M059J (cell line): ENCODE measurements at places on chromosomes 13 and 19. TPM values are rescaled to one million over a fixed set of nuclear protein-coding genes. Genes with fewer than 3 reads are reported as not detected.

GRCh38 chr19:17688853-17689595 is 870 bp upstream of the UNC13A start:
- no peak for DNase-seq

GRCh38 chr13:58318495-58319167 is 687.1 kb downstream of the PCDH17 start:
- DNase-seq = no peak

DNA sequence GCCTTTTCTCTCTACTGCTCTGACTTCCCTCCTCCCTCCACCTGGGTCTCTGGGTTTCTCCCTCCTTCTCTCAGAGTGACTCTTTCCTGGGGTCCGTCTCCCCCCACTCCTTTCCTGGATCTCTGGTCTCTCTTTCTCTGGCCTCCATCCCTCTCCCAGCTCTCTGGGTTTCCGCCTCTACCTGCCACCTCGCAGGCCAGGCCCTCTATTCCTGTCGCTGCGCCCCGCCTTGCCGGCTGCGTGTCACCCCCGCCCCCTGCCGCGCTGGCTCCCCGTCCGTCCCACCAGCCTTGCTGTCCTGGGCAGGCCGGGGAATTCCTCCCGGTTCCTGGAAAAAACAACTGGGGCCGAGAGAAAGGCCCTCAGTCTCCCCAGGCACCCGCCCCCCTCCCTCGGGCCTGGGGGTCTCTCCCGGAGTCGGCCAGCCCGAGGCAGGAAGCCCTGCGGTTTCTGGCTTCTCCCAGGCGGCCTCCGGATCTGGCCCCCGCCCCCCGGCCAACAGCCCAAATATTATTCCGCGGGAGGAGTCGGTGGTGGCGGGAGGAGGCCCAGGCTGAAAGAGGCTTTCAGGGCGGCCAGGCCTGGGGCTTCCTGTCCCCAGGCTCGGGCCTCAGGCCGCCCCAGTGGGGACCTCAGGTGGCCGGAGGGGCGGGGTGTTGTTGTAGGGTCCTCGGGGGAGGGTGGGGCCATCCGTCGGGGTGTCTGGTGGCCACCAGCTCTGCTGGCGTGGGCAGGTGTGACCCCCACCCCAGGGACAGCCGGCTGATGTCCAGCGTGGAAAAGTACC is 9.3 kb downstream of the IRF2BP1 start:
- DNase-seq = no peak

GRCh38 chr13:20217168-20217567 is 15.0 kb downstream of the GJB6 start:
- no peak for DNase-seq

DNA sequence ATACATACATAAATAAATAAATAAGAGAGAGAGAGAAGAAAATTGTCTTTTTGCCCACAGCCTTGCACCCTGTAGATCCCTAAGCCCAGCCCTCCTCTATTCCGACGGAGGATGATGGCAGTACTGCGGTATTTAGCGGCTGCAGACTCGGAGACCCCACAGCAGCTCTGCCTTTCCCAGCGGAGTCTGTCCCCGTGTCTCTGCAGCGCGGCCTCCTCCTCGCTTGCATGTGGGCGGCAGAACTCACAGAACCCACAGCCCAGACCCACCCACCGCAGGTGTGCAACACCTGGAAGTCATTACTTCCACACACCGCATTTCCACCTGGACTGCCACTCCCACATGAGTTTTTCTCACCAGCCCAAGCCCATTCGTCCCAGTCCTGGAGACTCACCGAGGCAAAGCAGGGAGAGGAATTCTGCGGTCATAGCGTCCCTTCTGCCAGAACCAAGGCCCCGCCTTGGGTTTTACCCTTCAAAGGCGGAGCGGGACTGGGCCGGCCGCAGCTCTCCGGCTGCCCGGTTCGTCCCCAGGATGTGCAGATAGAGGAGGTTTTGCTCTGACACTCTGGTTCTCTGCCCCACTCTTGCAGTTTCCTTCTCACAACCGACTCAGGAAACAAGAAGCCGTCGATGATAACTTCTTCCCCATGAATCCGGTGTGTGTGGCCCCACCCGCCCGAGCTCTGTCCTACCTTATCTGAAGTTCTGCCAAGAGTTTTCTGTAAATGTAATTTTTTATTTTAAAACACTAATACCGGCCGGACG is at the start of gene VSTM1:
TSS of gene VSTM1 (minus strand) at position 548 of the 767 bp plus-strand sequence. CDS start at position 428, 120 bp downstream.
- no peak for DNase-seq

DNA sequence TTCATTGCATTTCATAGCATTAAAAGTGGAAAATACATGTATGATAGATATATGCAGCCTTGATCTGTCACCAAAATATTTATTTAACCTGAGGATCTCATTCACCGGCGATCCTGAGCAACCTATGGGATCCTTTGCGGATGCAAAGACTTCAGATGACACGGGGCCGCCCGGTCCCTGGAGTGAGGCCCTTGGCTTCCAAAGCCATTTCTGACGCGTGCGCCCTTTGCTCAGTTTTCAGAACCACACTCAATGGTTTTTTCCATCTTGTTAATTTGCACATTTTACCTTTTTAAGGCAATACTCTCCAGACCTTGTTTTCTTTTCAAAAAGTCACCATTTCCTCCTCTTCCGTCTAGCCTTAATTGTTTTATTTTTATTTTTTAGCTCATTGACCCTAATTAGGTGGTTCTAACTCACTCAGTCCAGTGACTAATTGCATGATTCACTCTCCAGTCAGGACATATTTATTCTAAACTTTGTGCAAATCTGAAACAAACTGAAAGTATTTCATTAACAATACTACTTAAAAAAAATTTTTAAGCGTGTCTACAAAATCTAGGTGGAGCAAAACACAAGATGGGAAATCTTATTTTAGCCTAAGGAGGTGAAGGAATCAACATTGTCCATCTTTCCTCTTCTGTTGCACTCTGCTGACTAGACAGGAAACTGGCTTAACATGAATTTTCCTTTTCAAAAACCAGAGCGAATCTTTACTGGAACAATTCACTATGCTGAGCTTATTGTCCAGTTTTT is 47.9 kb downstream of the COL4A1 start:
- peak; percentile 57 for DNase-seq

MAP3K10 gene
- 5.0 and 13.4 TPM in 2 replicates for total RNA-seq

FFAR1 gene
- total RNA-seq = not detected in 2 replicates
